GM23338 (cell line): ENCODE measurements at places on chromosomes 12 and 14.

DNA sequence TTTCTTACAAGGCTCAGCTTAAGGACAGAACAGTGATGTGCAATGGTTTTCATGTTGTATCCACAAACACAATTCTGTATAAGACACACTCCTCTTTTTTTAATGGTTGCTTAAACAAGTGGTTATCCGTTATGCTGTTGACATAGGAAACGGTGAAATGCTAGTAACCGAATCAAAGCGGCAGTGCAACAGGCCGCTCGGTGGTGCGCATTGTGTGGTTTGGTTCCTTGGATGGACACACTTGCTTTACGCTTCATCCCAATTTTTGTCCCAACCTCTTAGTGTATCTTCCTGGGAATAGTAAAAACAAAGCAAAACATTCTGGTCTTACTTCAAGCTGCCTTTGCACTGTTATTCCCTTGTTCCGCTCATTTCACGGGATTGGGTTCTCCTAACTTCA, 650 bp upstream of the PTGER2 start:
- peak; percentile 11 for DNase-seq

DNA sequence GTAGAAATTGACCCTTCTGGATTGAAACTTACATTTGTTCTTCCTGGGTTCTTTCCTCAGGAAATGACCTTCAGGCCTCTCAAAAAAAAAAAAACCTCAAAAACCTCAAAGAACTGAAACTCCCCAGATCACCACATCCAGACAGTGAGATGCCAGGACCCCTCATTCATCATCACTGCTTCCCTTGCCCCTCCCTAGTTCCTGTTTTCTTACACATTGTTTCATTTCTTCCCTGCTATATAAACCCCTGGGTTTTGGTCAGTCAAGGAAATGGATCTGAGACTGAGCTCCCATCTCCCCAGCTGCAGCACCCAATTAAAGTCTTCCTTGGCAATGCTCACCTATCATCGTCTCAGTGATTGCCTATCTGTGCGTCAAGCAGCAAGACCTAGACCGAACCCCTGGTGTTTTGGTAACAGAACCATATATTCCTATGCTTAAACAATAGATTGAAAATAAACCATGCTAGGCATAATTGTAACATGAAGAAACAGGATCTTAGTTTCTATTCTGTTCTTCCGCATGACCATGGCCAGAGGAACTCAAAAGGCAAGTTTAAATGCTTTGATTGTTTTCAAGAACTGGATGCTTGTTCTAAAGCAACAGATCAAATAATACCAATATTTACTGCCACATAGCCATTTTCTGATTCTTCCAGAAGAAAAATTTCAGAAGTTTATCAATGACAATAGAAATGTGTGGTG, 108.0 kb upstream of the MAX start:
- DNase-seq = no peak

DNA sequence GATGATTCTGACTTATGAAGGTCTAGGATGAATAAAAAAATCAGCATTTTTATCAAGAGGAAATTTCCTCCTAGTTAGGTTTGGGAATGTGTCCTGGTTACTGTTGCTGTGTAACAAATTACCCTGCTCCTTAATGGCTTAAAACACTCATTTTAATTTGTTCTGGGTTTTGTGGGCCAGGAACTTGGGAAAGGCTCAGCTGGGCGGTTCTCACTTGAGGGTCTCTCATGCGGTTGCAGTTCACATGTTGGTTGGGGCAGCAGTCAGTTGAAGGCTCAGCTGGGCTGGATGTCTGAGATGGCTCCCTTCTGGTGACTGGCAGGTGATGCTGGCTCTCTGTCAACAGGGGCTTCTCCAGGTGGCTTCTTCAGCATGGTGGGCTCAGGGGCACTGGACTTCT, 214.6 kb downstream of the RBM19 start:
- no peak for DNase-seq

GRCh38 chr12:11133816-11134215, 628 bp downstream of the TAS2R30 start:
- no peak for DNase-seq

DNA sequence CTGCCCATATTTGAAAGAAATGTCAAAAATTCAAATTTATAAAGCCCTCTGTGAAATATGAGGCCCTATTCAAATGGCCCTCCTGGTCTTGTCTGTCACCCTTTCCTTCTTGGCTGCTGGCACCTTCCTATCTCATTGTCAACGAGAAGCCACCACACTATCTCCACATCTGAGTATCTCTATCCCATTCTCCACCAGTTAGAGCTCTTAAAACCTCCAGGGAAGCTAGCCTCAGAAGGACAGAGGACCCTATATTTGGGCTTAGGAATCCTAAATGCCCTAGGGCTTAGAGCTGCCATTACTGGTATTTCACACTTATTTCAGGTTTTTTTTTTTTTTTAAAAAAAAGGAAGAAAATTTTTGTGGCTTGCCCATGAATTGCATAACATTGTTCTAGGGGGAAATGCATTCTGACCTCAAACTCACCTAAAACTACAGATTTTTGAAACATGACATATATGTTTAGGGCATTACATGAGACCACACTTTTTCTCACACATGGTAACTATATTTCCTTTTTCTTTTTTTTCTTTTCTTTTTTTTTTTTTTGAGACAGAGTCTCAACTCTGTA, 25.0 kb downstream of the SLC25A21 start:
- no peak for DNase-seq

DNA sequence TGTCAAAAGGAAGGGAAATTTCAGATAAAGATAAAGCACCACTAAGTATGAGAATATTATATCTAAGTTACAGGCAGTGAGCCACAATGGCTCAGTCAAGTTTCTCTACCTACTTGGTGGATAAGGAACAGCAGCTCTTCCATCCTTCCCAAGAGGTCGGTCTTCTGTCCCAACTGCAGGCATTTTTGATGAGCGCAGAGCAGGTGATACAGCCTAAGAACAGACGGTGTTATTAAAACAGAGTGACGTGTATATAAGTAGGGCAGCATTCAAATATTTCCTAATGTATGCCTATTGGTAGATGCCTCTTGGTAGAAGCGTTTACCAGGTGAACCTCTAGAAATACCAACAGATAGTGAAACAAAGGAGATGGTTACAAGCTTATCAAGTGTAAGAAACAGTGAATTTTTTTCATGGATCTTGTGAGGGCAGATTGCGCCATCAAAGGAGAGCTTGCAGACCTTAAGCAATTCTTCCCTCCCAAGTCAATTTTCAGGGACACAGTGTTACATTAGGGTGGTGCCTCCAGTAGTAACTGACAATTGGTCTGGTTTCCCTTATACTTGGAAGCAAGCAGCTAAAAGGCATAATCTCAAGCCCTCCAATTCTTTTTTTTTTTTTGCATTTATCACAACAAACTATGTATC, 274.5 kb downstream of the MED13L start:
- no peak for DNase-seq

- no peak for DNase-seq
These were observed 157.3 kb downstream of the METTL25 start for GRCh38 chr12:82515652-82516051.

GRCh38 chr12:66164349-66164821, 5.4 kb downstream of the TMBIM4 start:
- no peak for DNase-seq

DNA sequence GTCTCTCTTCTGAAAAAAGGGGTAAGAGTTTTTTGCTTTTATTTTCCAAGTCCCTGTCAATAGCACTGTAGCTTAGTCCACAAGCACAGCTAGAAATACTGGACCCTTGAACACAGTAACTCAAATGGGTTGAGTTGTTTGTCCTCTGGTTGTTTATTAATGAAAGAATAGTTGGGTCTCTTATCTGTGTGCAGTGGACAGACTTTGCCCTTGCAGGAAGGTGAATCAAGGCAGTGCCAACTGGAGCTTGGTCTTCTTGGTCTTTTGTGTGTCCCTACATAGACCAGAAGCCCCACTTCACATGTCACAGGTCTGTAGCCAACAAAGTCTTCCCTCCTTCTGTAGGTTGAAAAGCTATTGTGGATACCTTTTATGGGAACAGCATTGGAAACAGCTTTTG, 322.0 kb downstream of the AACS start:
- DNase-seq = no peak

GRCh38 chr12:121968876-121969275, 50.5 kb downstream of the CFAP251 start:
- DNase-seq = no peak

GRCh38 chr14:99511421-99512109, 30.4 kb downstream of the CCNK start:
- DNase-seq = no peak

GRCh38 chr12:130873106-130873795, 1.4 kb downstream of the RAN start:
- no peak for DNase-seq

- no peak for DNase-seq
These were observed 155.4 kb downstream of the C12orf75 start for GRCh38 chr12:105485921-105486320.

GRCh38 chr12:132367071-132367851, 37.9 kb upstream of the GALNT9 start:
- no peak for DNase-seq

DNA sequence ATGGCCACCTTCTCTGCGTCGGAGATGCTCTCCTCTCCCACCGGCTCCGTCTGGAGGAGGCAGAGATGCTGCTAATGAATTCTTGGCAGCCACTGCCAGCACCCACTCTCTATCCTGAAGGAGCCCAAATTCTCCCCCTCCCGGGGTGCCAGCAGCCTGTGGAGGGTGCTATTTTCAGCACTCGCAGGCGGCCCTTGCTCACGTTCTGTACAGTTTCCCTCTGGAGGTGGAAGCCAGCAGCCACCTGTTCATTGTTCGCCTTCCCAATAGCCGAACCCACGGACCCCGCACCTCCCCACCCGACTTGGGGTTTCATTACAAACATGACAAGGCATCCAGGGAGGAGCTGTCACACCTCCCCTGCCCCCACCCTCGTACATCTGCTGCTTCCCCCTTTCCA, 27.8 kb downstream of the SNRNP35 start:
- DNase-seq = no peak

- peak; percentile 49 for DNase-seq
These were observed 65.1 kb upstream of the SLCO1B1 start for GRCh38 chr12:21065845-21066244.

DNA sequence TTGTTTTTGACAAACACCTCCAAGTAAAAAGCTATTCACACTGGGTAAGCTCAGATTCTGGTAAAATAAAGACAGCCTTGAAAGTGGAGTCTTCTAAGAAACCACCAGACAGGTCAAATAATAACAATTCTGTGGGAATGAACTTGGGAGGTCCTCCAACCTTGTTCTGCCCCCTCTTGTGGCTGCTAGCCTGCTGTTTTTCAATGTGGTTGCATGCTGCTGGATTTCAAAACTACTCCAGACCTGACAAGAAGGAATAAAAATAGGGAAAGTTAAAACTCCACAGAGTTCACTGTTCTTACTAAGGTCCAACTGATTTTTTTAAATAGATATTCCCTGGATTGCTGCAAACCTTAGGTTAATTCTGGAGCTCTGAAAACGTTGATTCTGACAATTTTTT, 32.2 kb upstream of the RIN3 start:
- no peak for DNase-seq

DNA sequence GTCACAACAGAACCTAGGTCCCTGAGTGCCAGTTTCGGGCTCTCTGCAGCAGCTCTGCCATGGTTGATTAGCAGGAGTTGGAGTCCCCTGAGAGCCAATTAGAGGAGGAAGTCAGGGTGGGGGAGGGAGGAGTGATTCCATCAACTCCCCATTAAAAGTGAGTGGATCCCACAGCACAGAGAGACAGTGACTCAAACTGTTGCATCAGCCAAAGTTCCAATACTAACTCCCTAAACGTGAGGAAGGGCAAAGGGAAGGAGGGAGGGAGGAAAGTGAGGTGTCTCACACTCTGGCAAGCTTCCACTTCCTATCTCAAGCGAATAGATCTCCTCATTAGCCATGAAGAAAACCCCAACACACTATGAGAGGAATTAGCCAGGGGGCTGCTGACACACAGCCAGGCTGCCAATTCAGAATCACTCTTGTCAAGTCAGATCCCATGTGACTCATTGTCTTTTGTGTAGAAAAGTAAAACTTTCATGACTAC, 23.6 kb downstream of the OR11H4 start:
- peak; percentile 54 for DNase-seq

DNA sequence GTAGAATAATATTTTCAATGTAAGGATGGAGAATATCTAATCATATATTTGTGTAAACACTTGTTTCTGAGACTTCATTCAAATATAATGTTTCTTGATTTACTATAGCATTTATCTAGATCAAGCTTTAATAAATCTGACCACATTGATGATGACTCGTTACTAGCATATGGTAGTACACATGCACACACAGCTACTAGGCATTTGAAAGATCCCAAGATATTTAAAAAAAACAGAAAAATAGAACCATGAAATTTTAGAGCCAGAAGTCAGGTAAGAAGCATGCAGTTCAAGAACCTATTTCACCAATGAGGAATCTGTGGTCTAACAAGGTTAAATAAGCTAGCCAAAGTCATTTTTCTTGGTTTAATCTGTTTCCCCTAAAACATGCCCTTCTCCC, 32.0 kb downstream of the DCP1B start:
- no peak for DNase-seq

GRCh38 chr12:39372929-39373328, 70.0 kb downstream of the KIF21A start:
- DNase-seq = no peak

DNA sequence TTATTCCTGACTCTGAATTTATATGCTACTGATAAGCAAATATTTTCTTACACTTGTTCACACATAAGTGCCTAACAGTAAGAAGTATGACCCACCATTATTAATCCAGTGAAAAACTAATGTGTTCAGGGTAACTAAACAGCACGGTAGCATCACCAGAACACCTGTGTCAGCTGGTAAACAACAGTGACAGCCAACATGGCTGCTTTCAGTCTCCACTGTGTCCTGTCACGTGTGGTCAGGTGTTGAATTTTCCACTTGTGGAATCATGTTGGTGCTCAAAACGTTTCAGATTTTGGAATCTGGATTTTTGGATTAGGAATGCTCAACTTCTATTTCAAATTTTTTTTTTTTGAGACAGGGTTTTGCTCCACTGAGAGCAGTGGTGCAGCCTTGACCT, 14.3 kb upstream of the ATP23 start:
- no peak for DNase-seq

GRCh38 chr12:45727980-45728629, 1.4 kb upstream of the ARID2 start:
- DNase-seq = no peak

DNA sequence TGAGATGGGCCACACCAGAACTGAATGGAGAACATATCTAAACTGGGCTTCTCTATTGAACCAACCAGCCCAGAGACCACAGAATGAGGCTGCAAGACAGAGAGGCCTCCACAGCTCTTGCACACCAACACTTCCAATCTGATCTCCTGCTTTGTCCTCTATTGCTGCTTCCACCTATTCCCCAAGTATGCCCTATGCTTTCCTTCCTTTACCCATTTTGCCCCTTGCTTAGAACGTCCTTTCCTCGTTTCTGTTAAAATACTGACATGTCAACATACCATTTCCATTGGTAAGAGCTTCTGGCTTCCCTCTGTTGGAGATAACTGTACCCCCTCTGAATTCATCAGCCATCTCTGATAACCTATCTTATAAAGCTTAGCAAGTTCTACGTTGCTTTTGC, 2.8 kb downstream of the SLC2A13 start:
- DNase-seq = no peak

- DNase-seq = no peak
These were observed 60.7 kb downstream of the CLMN start for GRCh38 chr14:95258754-95259593.

GRCh38 chr12:52370926-52371608, 3.8 kb upstream of the KRT85 start:
- no peak for DNase-seq
